ENCODE measurements at places on chromosomes 6 and 20.

- DNase-seq, result no peak
Measured at GRCh38 chr6:42103216-42103615, 39.2 kb downstream of the C6orf132 start.

- no peak for DNase-seq
Measured at GRCh38 chr6:165663736-165664558, 906 bp upstream of the PDE10A start.

GRCh38 chr6:138454981-138455706 is 44.1 kb downstream of the NHSL1 start:
- DNase-seq, result no peak

GRCh38 chr6:170280689-170281045 is 10.2 kb downstream of the DLL1 start:
- no peak for DNase-seq

GRCh38 chr6:10084111-10084986 is 330.5 kb downstream of the TFAP2A start:
- no peak for DNase-seq

GRCh38 chr6:52049252-52050050 is 38.0 kb downstream of the PKHD1 start:
- DNase-seq, result no peak

GRCh38 chr6:40661726-40662125 is 74.6 kb upstream of the LRFN2 start:
- DNase-seq, result no peak

DNA sequence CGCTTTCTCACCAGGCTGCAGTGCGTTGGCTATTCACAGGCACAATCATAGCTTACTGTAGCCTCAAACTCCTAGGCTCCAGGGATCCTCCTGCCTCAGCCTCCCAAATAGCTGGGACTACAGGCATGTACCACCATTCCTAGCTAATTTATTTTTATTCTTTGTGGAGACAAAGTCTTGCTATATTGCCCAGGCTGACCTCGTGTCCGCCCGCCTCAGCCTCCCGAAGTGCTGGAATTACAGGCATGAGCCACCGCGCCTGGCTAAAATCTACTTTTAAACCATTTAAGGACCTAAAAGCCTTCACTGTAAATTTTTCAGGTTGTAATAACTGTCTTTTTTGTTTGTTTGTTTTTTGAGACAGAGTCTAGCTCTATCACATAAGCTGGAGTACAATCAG is 15.2 kb downstream of the SAMHD1 start:
- DNase-seq, result no peak

DNA sequence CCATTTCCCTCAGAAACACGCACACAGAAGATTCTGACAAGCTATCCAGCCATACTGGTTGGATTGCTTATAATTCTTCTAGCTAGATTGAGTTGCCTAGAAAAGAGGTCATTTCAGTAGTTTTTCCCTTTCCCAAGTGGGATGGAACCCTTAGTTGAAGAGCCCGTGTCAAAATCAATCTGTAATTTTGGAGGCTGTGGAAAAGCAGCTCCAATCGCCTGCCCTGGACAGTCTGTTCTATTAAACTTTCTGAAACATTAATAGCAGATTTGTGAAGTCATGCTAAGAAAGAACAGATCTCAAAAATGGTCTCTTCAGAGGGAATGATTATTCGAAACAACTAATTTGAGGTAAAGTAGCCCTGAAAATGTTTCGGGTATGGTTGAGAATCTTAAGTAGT is 29.3 kb downstream of the TMEM200A start:
- DNase-seq, result no peak

GRCh38 chr6:6560909-6561308 is 27.6 kb upstream of the LY86 start:
- no peak for DNase-seq

DNA sequence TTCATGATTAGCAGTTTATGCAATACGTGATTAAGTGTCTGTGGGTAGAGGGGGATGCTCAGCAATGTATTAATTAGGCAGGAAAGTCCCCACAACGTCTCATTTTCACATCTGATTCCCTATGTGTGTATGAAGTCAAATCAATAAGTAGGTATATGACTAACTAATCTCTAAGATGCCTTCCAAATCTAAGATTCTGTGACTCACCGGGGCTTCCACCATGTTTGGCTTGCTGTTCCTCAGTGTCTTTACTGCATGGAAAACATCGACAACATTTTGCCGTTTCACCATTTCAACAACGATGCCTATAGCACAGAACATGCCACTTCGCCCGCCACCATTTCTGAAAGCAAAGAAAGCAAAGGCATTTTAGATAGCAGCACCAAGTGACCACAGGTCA is 72.0 kb upstream of the THEMIS start:
- no peak for DNase-seq

GRCh38 chr6:129605967-129606366 is 104.0 kb downstream of the ARHGAP18 start:
- DNase-seq, result no peak

GRCh38 chr20:38200646-38201045 is 35.6 kb upstream of the TGM2 start:
- DNase-seq, result no peak

DNA sequence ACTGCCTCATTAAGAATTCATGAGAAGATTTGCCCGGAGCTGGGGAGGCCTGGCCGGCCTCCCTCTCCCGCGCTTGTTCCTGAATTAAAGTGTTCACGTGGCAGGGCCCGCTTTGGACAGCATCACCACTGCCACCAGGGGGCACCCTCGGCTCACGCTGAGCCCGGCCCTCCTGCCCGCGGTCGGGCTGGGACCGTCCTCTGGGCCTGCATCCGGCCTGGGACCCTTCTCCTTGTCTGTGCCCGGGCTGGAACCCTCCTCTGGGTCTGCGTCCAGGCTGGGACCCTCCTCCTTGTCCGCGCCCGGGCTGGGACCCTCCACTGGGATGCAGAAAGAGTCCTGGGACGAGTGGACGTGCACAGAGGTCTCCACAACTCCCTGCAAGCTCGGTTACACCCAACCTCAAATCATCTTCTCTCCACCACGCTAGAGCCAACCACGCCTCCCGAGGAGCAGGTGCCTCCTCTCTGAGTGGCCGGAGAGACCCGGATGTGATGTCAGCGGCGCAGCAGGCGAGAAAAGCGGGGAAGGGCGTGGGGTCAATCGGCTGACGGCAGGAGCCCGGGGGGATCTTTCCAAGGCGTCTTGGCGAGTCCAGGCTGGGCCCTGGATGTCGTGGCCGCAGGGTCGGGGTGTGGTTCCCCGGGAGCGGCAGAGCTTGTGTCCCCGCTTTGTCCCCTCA is 50.9 kb upstream of the DACT2 start:
- no peak for DNase-seq

- no peak for DNase-seq
Measured at GRCh38 chr20:53872081-53872541, 198.3 kb downstream of the BCAS1 start.

DNA sequence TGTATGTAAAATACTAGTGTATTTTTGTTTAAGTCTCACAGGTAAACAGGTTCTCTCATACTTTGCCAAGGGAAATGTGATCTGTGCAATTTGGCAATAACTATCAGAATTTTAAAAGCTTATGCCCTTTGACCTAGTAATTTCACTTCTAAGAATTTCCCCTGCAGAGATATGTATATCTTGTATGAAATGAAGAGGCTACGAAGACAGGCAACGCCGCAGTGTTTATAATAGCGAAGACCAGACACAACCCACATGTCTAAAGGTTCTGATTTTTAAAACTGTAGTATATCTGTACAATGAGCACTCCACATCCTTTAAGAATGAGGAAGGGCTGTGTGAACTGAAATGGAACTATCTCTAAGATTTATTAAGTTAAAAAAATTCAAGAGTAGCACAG is 7.5 kb downstream of the TRAF3IP2 start:
- DNase-seq, result no peak

GRCh38 chr20:25246182-25246999 is 1.5 kb upstream of the PYGB start:
- DNase-seq, result no peak

DNA sequence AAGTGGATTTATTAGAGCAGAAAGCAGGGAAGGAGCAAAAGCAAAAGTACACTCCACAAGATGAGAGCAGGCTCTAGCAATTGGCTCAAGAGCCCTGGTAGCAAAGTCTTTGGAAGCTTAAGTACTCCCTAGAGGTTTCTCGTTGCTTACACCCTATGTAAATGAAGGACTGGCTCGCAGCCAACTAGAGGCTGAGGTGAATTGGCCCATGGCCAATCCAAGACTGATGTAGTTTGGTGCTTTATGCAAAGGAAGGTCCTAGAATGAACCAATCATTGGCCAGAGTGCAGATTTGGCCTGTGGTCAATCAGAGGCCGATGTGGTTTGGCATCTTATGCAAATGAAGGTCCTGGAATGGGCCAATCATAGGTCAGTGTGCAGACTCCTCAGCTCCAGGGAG is 191.3 kb upstream of the ARID1B start:
- DNase-seq, result no peak

DNA sequence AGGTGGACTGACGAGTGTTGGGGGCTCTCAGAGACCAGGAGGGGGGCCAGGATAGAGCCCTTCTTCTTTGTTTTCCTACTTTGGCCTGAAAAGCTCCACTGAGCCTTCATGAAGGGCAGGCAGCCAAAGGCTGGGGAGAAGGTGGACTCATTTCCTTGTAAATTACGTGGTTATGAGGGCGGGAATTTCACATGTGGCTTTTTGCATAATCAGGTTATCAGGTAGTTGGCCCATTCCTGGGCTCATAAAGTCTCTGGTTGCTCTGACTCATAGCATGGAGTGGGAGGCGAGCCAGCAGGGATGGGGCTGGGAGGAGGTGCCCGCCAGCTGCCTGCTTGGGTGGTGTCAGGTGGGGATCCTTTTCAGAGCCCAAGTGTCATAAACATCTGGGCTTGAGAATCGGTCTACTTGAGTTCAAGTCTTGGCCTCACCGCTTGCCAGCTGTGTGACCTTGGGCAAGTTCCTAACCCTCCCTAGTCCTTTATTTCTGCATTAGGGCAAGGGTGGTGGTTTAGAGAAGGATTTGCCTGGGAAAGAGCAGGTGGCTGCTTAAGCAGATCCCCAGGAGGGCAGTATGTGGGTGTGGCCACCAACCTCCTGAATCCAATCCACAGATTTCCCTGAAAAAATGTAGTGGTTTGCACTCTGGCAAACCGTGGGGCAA is 26.5 kb upstream of the RNF24 start:
- DNase-seq, result no peak
